Activated CD4-positive, alpha-beta T cell treated with anti-CD3 and anti-CD28 coated beads for 48 hours (primary cell): ENCODE measurements at places on chromosomes 12 and 14.
A peak's percentile ranks its signal among the peaks of the same experiment; 100 is the strongest.

DNA sequence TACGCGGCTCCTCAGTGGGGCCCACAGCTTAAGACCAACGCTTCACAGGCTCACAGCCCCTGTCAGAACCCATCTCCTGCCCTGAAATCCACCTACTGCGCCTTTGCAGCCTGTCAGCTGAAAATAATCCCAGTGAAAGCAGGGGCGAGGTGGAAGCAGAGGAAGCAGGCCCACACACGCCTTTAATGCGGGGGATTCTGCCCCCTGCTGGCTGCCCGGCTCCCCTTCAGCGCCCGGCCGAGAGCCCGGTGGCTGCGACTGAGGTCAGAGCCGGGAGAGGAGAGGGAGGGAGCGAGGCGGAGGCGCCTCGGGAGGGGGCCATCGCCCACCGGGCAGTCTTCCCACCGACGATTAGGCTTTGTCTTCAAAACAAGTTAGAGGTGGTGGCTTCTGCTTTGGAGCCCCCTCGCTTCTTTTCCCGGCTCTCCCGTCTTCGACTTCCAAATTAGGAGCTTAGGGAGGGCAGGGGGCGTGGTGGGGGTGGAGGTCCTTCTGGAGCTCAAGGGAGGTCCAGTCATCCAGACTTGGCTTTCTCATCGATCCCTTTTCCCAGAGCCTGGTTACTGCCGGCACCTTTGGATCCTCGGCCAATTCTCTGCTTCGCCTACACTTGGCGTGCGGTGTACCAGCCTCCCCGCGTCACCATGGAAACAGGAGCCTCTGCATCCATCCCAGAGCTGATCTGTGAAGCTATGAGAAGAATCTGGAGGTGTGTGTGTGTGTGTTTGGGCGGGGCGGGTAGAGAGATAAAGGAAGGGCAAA is 25.2 kb upstream of the RND1 start:
- DNase-seq: peak; percentile 83

- DNase-seq: peak; percentile 72
Measured at GRCh38 chr12:9064201-9064814, 51.4 kb downstream of the A2M start.

DNA sequence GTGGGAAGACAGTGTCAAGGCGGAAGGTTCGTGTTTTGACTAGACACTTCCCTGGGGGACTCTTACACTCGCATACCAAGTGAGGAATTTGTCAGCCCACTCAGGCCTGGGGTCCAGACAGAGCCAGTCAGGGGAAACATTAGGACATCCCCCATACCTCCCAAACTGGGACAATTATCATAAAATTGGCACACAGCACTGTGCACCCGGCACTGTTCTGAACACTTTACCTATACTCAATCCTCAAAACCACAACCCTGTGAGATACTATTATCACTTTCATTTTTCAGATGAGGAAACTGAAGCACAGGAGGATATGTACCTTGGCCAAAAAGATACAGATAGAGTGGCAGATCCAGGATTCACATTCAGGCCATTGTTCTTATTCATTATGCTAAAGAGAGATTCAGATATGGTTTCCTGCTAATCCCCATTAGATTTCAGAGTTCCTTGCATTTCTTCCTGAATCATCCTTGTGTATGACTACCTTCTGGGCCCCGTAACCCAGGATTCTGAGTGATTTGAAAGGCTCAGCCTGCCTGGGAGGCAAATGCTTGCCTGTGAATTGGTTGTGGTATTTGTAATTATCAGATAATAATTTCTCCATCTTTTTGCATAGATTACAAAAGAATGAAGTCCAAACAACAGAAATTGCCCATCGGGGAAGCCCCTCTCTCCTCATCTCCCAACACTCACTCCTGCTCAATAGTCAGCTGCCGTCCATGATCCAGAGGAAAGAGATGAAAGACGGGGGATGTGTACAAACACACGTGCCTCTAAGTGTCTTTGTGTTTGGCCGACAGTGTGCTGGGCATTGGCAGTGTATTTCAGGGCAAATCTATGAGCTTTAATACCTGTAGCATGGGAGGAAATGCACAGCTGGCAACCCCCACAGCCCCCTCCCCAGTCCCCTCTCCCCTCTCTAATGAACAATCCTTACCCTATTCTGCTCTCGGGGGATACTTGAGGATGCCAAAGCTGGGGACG is 4.6 kb downstream of the TAC3 start:
- no peak for DNase-seq

DNA sequence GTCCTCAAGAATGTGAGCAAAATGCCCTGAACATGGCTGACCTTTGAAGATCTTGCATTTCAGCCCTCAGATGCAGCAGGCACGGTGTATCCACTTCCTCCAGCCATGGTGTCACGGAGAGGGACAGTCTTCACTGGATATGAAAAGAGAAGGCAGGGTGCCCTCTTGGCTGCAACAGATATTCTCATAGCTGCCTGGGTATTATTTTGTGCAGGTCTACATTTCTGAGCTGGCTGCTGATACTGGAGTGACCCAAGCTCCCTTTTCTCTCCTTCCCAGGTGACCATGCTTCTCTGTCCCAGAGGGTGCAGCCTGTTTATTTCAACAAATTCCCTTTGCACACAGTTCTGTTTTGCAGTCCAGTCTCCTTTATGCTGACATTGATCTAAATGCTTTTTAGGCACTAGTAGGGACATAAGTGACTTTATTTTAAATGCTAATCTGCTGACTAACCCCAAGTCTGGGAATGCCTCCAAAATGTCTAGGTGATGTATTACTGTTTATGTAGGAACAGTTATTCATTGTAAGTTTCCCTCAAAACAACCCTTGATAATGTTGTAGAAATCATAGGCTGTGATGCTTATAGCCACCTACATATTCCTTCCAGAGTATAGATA is 17.4 kb upstream of the PYGL start:
- no peak for DNase-seq

GRCh38 chr14:71194251-71194650 is 287.0 kb downstream of the PCNX1 start:
- no peak for DNase-seq

- DNase-seq: peak; percentile 31
Measured at GRCh38 chr12:54522243-54522642, 24.7 kb downstream of the NCKAP1L start.

GRCh38 chr12:74491374-74491773 is 46.3 kb upstream of the ATXN7L3B start:
- DNase-seq: no peak
